Occipital lobe (tissue), 3 donors: ENCODE measurements at places on chromosomes 1 and 21. TPM values are rescaled to one million over a fixed set of nuclear protein-coding genes. Genes with fewer than 3 reads are reported as not detected.

SLC30A1 gene
- 21.8 TPM for total RNA-seq

GNG12 gene
- total RNA-seq = 29.9 TPM

MYBPH gene
- total RNA-seq = not detected

PTPRC gene
- total RNA-seq = 4.5 TPM

RNF187 gene
- 61.9 TPM for total RNA-seq

SPRR5 gene
- total RNA-seq = not detected

EPHA2 gene
- total RNA-seq = 1.1 TPM

FAM72D gene
- total RNA-seq = 1.1 TPM

SLC22A15 gene
- 11.4 TPM for total RNA-seq

DNM3 gene
- total RNA-seq = 115 TPM

ADCY10 gene
- total RNA-seq = 0.62 TPM

FCRL1 gene
- 0.16 TPM for total RNA-seq

SLC30A2 gene
- not detected for total RNA-seq

SELENBP1 gene
- total RNA-seq = 9.2 TPM
